ENCODE measurements at places on chromosomes 5 and 9.

DNA sequence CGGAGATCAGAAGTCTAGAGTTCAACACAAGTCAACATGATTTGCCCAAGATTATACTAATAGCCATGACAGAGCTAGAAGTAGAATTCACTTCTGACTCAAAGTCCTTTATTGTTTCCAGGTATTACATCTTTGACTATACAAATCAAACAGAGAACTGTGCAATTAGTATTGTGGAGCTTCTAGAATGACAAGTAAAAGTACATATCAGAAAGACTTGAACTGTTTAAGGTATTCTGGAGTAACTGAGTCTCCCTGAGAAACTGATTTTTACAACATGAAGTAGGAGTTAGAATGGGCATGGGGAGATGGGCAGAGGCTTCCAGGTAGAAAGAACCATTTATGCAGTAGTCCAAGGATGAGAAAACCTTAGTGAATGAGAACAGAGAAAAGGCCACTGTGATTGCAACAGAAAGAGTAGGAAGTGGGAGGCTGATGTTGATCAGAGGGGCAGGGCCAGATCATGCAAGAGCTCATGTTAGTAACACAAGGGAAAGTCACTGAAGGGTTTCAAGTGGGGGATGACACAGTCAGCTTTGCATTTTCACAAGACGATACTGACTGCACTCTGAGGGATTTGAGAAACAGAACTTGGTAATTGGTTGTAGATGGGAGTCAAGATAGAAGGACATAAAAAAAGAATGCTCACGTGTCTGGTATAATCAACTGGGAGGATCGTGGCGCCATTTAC lies 280.7 kb downstream of the RFX3 start:
- H3K36me3 ChIP-seq, result peaks cover 14% of the 10 kb centered on the region
- H3K27ac ChIP-seq, result no peak overlapping the region
- H3K27me3 ChIP-seq, result no peaks in the 10 kb centered on the region
- H3K4me1 ChIP-seq, result no peaks in the 10 kb centered on the region
- H3K4me3 ChIP-seq, result no peak overlapping the region
- no peak for DNase-seq

DNA sequence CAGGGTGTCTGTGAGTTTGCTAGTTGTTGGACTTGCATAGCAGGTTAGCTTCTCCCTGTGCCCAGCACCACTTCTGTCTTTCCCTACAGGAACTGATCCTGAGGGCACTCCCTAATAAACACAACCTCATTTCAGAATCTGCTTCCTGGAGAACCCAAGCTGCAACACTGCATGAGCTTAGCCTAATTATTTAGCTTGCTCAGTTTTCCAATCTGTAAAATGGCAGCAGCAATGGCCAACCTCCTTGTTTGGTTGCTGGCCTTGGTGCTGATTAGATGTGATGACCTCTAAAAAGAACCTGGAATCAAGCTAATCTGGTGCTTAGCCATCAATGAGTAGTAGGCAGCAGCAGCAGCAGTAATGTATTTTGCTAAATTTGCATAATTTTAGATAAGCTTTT lies 133.9 kb downstream of the ADCY2 start:
- no peaks in the 10 kb centered on the region for H3K27me3 ChIP-seq
- no peak overlapping the region for H3K4me3 ChIP-seq
- no peak overlapping the region for H3K27ac ChIP-seq
- H3K36me3 ChIP-seq, result no peaks in the 10 kb centered on the region
- H3K4me1 ChIP-seq, result no peaks in the 10 kb centered on the region
- no peak for DNase-seq

GRCh38 chr9:27528076-27528885 lies 1.3 kb downstream of the MOB3B start:
- peak overlapping the region; percentile 98 for H3K4me3 ChIP-seq
- peak; percentile 57 for DNase-seq
- H3K4me1 ChIP-seq, result peaks cover 52% of the 10 kb centered on the region
- peaks cover 10% of the 10 kb centered on the region for H3K36me3 ChIP-seq
- peak overlapping the region; percentile 96 for H3K27ac ChIP-seq

DNA sequence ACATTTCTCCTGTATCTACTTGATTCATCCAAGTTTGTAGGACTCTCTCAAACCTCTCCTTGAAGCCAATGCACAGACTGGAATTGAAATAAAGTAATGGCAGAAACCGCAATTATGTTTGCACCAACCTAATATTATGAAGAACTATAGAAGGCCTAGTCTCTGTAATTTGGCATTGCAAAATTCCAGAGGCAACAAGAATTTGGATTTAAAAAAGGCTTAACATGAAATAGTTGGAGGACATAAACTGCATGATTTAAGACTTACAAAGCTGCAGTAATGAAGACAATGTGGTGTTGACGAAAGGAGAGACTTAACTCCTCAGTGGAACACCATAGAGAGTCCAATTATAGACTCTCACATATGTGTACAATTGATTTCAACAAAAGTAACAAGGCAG lies 117.8 kb upstream of the MINAR2 start:
- H3K27me3 ChIP-seq, result no peaks in the 10 kb centered on the region
- no peaks in the 10 kb centered on the region for H3K4me1 ChIP-seq
- no peak overlapping the region for H3K4me3 ChIP-seq
- DNase-seq, result no peak
- peaks cover 4% of the 10 kb centered on the region for H3K36me3 ChIP-seq
- H3K27ac ChIP-seq, result no peak overlapping the region

- H3K27me3 ChIP-seq, result no peaks in the 10 kb centered on the region
- no peak for DNase-seq
- peaks cover 29% of the 10 kb centered on the region for H3K4me1 ChIP-seq
Observed at GRCh38 chr9:110968096-110968495, 70.2 kb downstream of the LPAR1 start.

DNA sequence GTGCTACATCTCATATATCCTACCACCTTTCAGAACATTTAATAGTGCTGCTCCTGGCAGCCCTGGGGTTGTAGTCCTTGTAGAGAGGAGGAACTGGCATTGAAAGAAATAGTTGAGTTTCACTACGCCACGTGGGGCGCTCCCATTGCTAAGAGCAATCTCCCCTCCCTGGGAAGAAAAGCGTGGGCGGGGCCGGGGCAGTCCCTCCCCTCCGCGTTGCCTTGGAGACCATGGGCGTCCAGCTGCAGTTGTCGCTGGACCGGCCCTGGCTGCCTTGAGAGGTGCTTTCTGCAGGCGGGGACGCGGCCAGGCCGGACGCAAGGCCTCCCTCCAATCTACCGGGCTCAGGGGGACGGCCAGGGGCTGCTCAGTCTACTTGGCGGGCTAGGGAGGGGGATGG lies 368 bp upstream of the CCDC180 start:
- H3K36me3 ChIP-seq, result peaks cover 8% of the 10 kb centered on the region
- no peaks in the 10 kb centered on the region for H3K27me3 ChIP-seq
- no peak overlapping the region for H3K4me3 ChIP-seq

DNA sequence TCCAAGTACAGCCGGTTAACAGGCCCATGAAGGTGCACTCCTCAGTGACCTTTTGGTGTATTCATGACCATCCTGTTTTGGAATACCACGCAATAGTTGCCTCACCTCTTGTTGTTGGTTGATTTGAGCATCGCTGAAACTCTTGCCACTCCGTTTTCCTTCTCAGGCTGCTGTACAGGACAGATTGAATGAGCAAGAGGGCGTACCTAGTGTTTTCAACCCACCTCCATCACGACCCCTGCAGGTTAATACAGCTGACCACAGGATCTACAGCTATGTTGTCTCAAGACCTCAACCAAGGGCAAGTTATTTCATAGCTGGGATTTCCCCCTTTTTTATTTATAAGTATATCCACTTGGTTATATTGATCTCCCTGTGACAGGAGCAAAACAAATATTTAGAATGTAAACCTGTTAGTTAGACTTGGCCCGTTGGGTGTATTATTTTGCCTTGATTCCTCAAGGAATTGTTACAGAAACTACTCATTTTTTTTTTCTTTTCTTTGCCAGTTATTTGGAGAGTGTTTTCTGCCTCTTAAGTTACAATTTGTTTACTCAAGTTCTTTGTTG lies 38.1 kb downstream of the FAF2 start:
- no peaks in the 10 kb centered on the region for H3K27me3 ChIP-seq
- H3K27ac ChIP-seq, result no peak overlapping the region
- DNase-seq, result no peak
- no peak overlapping the region for H3K4me3 ChIP-seq
- peaks cover 9% of the 10 kb centered on the region for H3K36me3 ChIP-seq
- no peaks in the 10 kb centered on the region for H3K4me1 ChIP-seq

DNA sequence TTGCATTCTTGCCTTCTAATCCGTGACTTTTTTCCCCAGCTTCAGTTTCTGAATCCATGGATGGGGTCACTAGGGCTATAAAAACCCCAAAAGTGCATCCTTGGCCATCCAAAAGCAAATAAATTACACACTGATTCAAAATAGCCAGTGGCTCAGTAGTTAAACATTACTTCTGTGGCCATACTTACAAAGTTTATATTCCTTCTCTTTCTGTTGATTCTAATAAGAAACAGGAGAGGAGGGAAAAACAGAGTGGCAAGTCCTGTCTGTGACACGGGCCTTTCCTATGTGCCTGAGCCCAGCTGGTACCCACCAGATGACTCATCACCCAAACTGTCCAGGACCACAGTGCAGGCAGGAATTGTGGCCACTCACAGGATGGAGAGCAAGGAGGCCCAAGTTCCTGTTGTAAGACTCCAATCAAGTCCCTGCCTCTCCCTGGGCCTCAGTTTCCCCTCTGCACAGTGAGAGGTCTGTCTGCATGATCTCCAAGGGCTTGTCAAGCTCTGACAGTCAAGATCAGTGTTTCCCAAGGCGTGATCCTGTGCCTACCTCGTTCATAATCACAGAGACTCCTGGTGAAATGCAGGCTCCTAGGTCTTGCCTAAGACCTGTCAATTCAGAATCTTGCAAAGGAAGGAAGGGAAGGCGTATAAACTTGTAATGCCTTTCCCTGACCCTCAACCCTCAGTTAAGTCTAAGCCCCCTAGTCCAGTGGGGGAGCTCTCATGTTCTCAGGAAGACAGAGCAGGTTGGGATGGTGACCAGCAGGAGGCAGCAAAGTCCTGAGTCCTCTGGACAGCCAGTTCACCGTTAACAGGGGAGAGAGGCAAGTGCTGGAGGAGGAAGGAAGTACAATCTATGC lies 29.5 kb downstream of the TNIP1 start:
- H3K27ac ChIP-seq, result no peak overlapping the region
- peak; percentile 71 for DNase-seq
- H3K36me3 ChIP-seq, result no peaks in the 10 kb centered on the region
- H3K4me3 ChIP-seq, result no peak overlapping the region
- no peaks in the 10 kb centered on the region for H3K27me3 ChIP-seq
- no peaks in the 10 kb centered on the region for H3K4me1 ChIP-seq

GRCh38 chr9:119284587-119285337 lies 84.5 kb downstream of the BRINP1 start:
- no peak for DNase-seq
- peaks cover 25% of the 10 kb centered on the region for H3K27me3 ChIP-seq
- H3K4me3 ChIP-seq, result no peak overlapping the region
- no peak overlapping the region for H3K27ac ChIP-seq
